ENCODE measurements at places on chromosomes 3 and 15.

DNA sequence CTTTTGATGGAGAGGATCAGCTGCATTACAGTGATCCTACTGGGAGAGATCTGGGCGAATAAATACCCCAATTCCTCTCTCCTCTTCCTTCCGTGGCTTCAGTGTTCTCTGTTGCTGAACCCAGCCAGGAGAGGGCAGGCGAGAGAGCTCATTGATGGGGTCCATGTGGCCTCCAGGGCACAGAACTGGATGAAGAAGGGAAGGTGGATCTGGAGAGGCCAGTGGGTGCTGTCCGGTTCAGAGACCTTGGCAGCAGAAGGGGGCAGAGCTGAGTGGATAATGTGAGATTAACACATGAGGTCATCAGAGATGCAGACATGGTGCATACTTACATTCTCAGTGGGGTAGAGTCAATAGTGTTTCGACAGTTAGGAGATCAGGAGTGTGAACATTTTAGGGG is 193.6 kb downstream of the CLSTN2 start:
- DNase-seq, result peak; percentile 4

GRCh38 chr3:57822686-57823085 is 66.6 kb downstream of the SLMAP start:
- no peak for DNase-seq

DNA sequence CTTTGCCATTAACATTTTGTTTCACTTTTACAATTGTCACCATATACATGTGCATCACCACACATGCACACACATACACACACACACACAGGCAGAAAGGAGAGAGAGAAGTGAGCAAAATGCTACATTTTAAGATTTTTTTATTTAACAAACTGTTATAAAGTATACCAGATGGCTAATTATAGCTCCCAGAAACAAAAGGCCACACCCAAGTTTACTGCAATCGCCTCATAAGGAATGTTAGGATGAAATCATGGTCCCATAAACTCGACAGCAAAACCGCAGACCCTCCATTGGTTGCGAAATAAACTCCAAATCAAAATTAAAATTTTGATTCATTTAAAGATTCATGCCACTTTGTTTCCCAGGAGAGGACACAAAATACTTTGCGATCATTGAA is 16.1 kb upstream of the C15orf61 start:
- no peak for DNase-seq

- DNase-seq, result no peak
Measured at GRCh38 chr15:52392008-52392687, 96.5 kb upstream of the MYO5C start.

DNA sequence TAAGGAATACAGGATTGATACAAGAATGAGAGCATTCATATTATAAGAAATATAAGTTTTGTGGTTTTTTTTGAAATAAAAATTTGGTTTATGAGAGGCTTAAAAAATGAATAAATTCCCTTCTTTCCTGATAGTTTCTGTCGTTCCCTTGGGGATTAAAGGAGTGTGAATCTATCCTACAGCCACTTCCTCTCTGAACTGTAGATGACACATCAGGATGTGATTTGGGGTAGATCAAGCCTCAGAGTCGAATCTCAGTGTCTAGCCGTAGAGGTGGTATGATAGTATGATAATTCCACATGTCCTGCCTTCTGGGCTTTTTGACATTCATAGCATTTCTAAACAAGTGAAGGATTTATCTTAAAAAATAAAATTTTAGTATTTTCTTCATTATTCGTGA is 343.1 kb downstream of the LPP start:
- DNase-seq, result no peak

GRCh38 chr3:58293516-58293915 is 12.5 kb upstream of the RPP14 start:
- DNase-seq, result no peak

- no peak for DNase-seq
Measured at GRCh38 chr15:74829486-74829885, 3.1 kb downstream of the CPLX3 start.

DNA sequence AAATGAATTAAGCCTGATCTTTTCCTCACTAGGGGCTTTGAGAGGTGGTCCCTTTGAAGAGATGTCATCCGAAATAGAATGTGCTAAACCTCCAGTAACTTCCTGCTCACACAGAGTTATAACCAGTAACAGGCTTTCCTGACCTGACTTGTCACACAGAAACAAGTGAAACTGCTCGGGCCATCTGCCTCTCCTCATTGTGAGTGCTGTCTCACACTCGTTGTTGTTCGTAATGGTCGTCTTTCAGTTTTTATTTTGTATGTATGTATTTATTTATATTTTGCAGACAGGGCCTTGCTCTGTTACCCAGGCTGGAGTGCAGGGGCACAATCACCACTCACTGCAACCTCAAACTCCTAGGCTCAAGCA is 24.0 kb downstream of the ACSBG1 start:
- no peak for DNase-seq

- no peak for DNase-seq
Measured at GRCh38 chr15:74869726-74870407, 3.3 kb downstream of the SCAMP2 start.

DNA sequence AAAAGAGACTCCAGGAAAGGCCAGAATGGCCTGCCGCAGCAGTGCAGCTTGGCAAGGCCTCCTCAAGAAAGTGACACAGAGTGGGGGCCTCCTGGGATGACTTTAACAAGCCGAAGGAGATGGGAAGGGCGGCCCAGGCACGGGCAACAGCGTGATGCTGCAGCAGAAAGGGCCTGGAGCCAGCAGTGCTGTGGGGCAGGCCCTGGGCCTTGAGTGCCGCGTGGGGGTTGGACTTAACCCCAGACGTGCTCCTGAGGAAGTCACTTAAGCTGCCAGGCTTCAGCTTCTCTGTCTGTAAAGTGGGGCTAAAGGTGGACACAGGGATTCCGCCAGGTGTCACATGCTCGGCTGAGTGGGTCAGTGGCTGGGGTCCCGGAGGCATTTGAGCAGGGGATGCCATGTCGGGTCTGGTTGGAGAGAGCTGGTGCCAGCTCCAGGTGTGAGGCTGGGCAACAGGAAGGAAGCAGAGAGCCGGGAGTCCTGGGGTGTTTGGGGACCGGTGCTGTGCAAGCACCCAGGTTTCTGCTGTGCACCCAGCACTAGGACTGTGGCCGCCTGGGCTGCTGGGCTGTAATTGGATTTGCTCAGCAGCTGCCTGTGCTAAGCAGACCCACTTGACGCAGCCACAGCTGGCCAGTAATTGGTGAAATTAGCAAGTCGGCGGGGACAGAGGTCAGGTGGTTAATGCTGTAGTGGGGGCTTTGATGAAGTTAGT is 7.8 kb downstream of the DNAJB8 start:
- no peak for DNase-seq

DNA sequence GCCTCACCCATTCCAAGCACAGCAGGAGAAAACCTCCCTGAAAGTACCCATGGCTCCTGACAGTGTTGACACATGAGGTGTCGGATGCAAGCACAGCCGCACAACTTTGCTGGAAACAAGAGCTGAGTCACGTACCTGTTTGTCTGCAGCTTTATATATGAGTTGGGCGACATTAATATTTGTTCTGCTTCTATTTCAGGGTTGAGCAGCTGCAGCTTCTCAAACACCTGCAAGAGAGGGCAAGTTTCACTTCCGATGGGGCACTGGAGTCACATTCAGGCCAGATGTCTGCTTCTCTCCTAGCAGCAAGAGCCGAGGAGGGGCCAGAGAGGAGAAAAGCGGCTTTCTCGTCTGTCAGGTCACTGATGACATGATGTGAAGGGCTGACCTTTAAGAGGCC is 88.0 kb downstream of the NUP210 start:
- DNase-seq, result no peak

GRCh38 chr3:171824116-171824515 is 13.8 kb upstream of the PLD1 start:
- DNase-seq, result no peak

- no peak for DNase-seq
Measured at GRCh38 chr3:17967953-17968607, 225.6 kb upstream of the TBC1D5 start.

GRCh38 chr3:143163562-143164100 is 44.1 kb downstream of the CHST2 start:
- no peak for DNase-seq

DNA sequence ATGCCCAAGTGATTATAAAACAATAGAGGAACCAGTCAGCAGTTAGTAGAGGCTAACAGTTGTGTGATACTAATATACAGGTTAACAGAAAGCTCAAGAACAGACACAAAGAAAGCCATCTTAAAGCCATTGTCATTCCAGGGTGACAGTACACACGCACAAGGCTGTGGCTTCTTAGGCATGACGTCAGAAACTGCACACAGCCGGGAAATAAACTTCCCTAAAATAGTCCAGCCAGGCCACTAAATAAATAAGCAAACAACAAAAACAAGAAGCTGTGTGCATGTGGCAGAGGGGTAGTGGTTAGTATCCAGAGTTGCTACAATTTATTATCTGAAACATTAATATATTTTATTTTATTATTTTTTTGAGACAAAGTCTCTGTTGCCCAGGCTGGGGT is 49.8 kb downstream of the PPCDC start:
- no peak for DNase-seq

GRCh38 chr15:85768595-85769168 is 26.0 kb downstream of the KLHL25 start:
- DNase-seq, result no peak

GRCh38 chr3:46711760-46712159 is 5.9 kb downstream of the PRSS50 start:
- no peak for DNase-seq

- DNase-seq, result no peak
Measured at GRCh38 chr3:120461416-120461815, 10.6 kb upstream of the FSTL1 start.

DNA sequence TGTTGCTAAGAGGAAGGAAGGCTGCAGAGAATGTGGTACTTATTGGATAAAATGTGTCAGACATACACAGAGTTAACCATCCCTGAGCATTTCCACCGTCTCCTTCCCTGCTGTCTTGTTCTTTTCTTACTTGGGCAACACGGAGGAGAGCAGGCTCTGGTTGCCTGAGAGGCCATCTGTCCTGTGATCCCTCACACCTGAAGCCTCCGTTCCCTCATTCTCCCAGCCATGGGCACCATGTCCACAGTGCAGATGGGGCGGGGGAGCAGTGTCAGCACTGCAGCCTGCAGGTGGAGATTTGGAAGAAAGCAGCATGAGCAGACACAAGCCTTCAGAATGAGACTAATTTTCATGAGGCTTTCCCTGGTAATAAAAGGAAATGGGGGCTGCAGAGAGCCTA is 133.7 kb downstream of the CHCHD6 start:
- no peak for DNase-seq

- DNase-seq, result no peak
Measured at GRCh38 chr3:186138272-186138981, 29.5 kb upstream of the ETV5 start.

DNA sequence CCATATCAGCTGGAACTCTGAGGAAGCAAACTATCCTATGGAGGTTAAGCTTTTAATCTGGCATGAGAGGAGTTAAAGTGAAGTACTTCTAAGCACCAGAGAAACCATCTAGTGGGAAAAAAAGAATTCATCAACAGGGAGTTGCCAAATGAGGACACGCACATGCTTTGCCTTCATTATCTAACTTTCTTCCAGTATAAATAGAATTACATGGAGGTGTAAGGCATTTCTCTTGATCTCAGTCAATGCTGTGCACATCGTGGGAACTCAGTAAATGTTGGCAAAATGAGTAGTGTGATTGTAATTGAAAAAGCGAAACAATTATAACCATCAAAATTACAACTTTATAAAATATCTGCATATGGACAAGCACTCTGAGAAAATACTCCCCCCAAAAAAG is 8.0 kb upstream of the GSK3B start:
- DNase-seq, result no peak

DNA sequence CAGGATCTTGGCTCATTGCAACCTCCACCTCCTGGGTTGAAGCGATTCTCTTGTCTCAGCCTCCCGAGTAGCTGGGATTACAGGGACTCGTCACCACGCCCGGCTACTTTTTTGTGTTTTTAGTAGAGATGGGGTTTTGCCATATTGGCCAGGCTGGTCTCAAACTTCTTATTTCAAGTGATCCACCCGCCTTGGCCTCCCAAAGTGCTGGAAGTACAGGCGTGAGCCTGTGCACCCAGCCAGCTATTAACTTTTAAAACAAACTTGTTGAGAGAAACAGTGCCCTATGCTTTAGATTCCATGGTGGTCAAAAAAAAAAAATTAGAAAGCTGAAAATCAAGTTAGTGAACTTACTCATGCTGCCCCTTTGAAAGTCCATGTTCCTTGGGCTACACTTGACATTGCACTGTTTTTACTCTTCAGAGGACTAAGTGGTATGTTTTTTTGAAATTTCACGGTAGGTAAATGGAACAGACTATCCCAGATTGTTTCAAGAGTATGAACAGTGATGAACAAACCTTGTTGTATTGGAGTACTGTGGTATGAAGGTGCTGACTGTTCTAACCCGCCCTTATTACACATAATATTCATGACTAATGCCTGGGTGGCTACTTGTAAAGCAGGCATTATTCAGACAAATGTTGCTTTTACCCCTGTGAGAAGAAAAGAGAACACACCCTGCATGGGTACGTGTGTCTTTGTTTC is 206.9 kb downstream of the KLHL25 start:
- DNase-seq, result no peak

All from NCI-H187 (cell line).